Naive thymus-derived CD8-positive, alpha-beta T cell (primary cell): ENCODE measurements at places on chromosomes 7 and 10.
A peak's percentile ranks its signal among the peaks of the same experiment; 100 is the strongest.

GRCh38 chr7:6232534-6232933 lies 39.9 kb downstream of the CYTH3 start:
- peak overlapping the region; percentile 63 for H3K4me3 ChIP-seq
- no peak for DNase-seq
- H3K27me3 ChIP-seq = no peaks in the 10 kb centered on the region
- H3K4me1 ChIP-seq = peaks cover 18% of the 10 kb centered on the region
- peaks cover 2% of the 10 kb centered on the region for H3K36me3 ChIP-seq

DNA sequence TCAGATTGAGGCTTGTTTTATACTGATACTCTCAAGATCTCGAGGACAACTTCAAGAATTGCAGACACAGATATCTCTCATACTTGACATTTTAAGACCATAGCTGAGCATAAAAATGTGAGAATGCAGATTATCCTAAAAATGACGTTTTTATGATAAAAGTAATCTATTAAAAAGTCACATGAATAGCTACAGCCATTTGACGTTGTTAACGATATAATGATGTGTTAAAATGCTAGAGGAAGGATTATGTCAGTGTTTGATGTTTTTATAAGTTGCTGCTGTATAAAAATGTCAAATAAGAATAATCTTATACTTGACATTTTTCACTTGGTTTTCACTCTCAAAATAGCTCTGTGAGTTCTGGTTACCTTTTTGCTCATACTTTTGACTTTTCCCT lies 67.1 kb upstream of the NPVF start:
- H3K27ac ChIP-seq = no peak overlapping the region
- no peaks in the 10 kb centered on the region for H3K4me1 ChIP-seq

- H3K4me1 ChIP-seq = peaks cover 54% of the 10 kb centered on the region
- no peak for DNase-seq
- no peaks in the 10 kb centered on the region for H3K27me3 ChIP-seq
- H3K27ac ChIP-seq = no peak overlapping the region
- H3K36me3 ChIP-seq = peaks cover 53% of the 10 kb centered on the region
- H3K4me3 ChIP-seq = no peak overlapping the region
Observed at GRCh38 chr7:141559961-141560360, 8.8 kb downstream of the AGK start.

DNA sequence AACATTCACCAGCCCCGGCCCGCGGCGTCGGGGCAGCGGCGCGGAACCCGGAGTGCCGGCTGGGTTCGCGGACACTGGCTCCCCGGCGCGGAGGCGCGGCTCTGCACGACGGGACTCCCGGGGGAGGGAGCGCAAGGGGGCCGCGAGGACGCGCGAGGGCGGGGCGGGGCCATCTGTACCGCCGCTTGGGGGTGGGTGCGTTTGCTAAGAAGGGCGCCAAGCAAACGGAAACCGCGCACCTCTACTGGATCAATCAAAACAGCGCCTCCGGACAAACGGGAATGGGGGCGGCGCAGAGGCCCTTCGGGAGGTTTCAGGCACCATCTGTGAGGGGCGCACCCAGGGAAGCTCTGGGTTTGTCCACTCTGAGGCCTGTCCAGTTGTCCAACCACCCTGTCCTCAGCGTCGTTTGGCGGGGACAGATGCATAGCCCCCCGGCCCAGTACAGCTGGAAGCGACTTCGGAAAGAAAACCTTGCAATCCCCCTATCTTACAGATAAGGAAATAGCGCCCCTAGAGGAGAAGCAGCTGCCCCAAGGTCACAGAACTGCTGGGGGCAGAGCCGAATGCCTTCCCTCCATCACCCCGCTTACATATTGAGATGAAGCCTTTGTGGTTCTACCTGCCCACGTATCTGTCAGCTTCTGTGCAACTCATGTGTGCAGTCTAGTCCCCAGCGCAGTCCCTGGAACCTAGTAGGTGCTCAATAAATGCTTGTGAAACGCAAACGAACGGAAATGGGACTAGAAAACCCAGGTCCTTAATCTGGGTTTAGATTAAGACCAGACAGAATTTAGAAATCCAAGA lies 10.7 kb upstream of the SLIT1 start:
- H3K36me3 ChIP-seq = no peaks in the 10 kb centered on the region
- peak overlapping the region; percentile 11 for H3K27ac ChIP-seq
- peak overlapping the region; percentile 89 for H3K4me3 ChIP-seq
- peak; percentile 71 for DNase-seq

DNA sequence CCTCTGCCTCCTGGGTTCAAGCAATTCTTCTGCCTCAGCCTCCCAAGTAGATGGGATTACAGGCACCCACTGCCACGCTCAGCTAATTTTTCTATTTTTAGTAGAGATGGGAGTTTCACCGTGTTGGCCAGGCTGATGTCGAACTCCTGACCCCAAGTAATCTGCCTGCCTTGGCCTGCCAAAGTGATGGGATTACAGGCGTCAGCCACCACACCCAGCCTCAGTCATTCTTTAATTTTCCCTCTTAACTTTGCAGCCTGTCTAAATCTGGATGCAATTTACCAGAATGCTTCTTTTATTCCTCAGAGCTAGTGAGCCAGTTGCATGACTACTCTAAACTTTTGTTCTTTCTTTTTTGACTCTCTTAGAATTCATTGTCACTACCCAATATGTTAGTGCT lies 90.5 kb upstream of the CSTF2T start:
- H3K27me3 ChIP-seq = no peaks in the 10 kb centered on the region
- no peak overlapping the region for H3K27ac ChIP-seq
- peaks cover 25% of the 10 kb centered on the region for H3K36me3 ChIP-seq

- H3K27me3 ChIP-seq = peaks cover 1% of the 10 kb centered on the region
- no peak for DNase-seq
- no peak overlapping the region for H3K4me3 ChIP-seq
Observed at GRCh38 chr7:96931891-96932290, 73.5 kb upstream of the DLX6 start.

DNA sequence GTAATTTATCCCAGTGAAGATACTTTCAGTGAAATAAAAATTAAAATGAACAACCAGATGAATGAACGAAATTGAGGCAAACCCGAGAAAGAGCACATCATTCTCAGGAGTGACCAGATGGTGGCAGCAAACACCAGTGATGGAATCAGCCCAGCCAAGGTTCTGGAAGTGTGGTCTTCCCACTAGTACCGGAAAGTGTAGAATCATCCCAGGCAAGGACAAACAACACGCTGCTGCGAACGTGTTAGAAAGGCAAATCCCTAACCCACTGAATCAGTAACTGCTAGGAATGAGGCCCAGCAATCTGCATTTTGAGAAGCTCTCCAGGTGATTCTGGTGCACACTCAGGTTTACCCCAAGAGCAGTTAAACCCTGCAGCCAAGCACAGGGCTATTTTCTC lies 15.5 kb upstream of the SLC18A3 start:
- no peak overlapping the region for H3K27ac ChIP-seq
- H3K4me1 ChIP-seq = peaks cover 3% of the 10 kb centered on the region
- no peaks in the 10 kb centered on the region for H3K36me3 ChIP-seq

DNA sequence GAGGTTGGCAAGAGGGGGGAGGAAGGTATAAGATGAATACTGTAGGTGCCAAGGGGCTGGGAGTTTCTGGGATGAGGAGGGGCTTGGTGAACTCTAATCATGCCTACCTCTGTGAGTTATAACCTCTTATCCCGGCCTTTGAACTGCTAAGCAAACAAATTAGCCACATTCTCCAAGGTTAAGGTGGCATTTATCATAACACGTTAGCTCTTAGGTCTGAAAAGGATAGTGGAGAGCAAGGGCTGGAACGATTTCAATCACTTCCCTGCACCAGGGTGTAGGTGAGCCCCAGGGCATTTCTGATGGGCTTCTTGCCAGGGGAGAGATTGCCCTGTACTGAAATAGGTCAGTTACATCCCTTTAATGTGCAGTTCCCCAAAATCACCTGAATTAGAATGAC lies 28.6 kb upstream of the DMBT1 start:
- no peak overlapping the region for H3K27ac ChIP-seq
- H3K27me3 ChIP-seq = peaks cover 21% of the 10 kb centered on the region
- DNase-seq = no peak
- no peaks in the 10 kb centered on the region for H3K4me1 ChIP-seq
- H3K36me3 ChIP-seq = no peaks in the 10 kb centered on the region
- no peak overlapping the region for H3K4me3 ChIP-seq

GRCh38 chr10:70573599-70574506 lies 28.7 kb downstream of the PRF1 start:
- no peak overlapping the region for H3K4me3 ChIP-seq
- peak overlapping the region; percentile 63 for H3K27ac ChIP-seq
- H3K36me3 ChIP-seq = no peaks in the 10 kb centered on the region
- H3K27me3 ChIP-seq = no peaks in the 10 kb centered on the region

DNA sequence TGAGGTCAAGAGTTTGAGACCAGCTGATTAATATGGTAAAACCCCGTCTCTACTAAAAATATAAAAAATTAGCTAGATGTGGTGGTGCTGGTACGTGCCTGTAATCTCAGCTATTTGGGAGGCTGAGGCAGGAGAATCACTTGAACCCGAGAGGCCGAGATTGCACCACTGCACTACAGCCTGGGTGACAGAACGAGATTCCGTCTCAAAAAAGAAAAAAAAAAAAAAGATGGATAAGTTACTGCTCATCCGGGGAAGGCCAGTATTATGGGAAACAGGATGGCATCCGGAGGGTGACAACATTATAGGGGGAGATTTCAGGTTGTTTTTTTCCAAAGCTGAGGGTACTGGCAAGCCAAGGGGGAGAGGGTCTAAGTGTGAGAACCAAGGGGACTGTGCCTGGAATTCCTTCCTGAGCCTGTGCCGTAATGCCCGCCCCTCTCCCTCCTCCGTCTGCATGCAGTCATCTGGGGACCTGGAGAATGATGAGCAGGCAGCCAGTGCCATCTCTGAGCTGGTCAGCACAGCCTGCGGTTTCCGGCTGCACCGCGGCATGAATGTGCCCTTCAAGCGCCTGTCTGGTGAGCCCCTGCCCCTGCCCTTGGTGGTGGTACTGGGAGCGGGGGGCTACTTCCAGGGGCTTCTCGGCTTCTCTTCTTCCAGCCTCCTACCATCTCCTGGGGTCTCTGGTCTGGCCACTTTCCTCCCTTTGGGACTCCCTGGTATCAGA lies 4.4 kb downstream of the LAMTOR4 start:
- H3K4me1 ChIP-seq = peaks cover 30% of the 10 kb centered on the region
- no peak overlapping the region for H3K4me3 ChIP-seq
- no peak for DNase-seq
- peak overlapping the region; percentile 86 for H3K27ac ChIP-seq
- H3K27me3 ChIP-seq = no peaks in the 10 kb centered on the region
- peaks cover 9% of the 10 kb centered on the region for H3K36me3 ChIP-seq

GRCh38 chr10:48792687-48793096 lies 108.0 kb downstream of the WDFY4 start:
- H3K4me1 ChIP-seq = no peaks in the 10 kb centered on the region
- no peaks in the 10 kb centered on the region for H3K36me3 ChIP-seq
- H3K27ac ChIP-seq = no peak overlapping the region

GRCh38 chr10:132140167-132140925 lies 46.4 kb upstream of the DPYSL4 start:
- no peaks in the 10 kb centered on the region for H3K4me1 ChIP-seq
- H3K27me3 ChIP-seq = no peaks in the 10 kb centered on the region
- H3K36me3 ChIP-seq = no peaks in the 10 kb centered on the region
- H3K27ac ChIP-seq = no peak overlapping the region
- DNase-seq = peak; percentile 63

DNA sequence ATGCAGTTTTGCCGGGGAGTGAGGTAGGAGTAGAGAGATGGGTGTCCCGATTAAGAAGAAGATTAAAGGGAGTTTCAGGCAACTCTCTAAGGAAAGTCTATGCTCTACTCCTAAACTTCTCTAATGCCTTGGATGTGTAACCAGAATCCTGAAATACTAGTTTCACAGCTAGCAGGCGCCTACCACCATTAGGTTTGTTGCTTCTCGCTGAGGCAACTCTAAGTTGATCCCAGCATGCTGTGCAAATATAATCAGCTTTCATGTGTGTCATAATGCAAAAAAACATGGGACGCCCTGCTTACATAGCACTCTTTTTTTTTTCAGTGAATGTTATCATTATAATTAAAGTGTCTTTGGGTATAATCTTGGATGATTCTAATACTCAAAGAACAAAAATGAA lies 50.4 kb upstream of the FAM3C start:
- H3K27ac ChIP-seq = no peak overlapping the region
- no peaks in the 10 kb centered on the region for H3K27me3 ChIP-seq
- no peak for DNase-seq
- no peak overlapping the region for H3K4me3 ChIP-seq
- H3K36me3 ChIP-seq = no peaks in the 10 kb centered on the region
- H3K4me1 ChIP-seq = peaks cover 2% of the 10 kb centered on the region

DNA sequence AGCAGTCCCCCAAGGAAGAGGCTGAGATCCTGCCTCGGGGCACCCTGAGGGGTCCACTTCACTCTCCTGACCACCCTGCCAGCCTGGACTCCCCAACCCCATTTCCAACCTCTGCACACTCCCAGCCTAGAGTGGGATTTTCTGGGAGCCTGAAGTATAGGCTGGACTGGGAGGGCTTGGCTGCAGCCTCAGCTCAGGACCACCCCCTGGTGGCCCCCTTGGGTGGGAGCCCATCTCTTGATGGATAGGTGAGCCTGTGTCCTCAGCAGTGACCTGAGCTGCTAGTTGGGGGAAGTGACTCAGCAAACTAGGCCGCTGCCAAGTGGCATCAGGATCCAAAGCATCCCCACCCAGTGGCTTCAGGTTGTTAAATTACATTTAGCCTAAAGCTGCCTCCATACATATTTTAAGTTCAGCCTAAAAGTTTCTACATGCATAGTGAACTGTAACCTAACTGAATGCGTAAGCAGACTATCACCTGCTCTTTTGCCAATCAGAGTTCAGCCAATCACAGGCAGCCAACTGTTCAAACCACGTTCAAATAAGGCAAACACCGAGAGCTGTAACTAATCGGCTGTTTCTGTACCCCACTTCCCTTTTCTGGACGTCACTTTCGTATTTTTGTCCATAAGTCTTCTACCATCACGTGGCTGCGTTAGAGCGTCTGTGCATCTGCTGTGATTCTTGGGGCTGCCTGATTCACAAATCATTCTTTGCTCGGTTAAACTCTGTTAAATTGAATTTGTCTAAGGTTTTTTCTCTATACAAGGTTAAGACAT lies 144.0 kb downstream of the PLPP4 start:
- no peaks in the 10 kb centered on the region for H3K36me3 ChIP-seq
- peaks cover 5% of the 10 kb centered on the region for H3K4me1 ChIP-seq
- DNase-seq = no peak
- H3K27me3 ChIP-seq = no peaks in the 10 kb centered on the region
- no peak overlapping the region for H3K27ac ChIP-seq

DNA sequence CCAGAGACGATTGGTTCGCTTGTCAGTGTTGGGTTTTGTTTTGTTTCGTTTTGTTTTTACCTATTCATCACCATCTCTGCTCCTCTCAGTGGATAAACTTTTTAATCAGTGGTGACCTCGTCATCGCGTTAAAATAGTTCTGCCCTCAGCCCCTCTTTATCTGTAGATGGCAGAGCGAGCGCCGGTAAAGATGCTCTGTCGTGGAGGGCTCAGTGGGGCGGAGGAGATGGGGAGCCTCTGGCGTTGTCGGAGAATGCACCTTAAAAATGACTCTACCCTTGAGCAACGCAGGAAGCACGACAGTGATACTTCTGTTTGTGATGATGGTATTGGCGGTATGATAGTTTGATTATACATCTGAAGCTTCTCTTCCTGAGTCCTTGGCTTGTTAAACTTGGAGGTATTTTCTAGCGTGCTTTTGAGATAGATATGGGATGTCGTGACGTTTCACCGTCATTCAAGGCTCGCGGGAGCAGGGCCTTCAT lies 554 bp downstream of the CSGALNACT2 start:
- H3K4me1 ChIP-seq = peaks cover 70% of the 10 kb centered on the region
- H3K36me3 ChIP-seq = no peaks in the 10 kb centered on the region
- H3K27ac ChIP-seq = peak overlapping the region; percentile 97
- H3K4me3 ChIP-seq = peak overlapping the region; percentile 99
